ENCODE measurements at places on chromosomes 7 and 10.

DNA sequence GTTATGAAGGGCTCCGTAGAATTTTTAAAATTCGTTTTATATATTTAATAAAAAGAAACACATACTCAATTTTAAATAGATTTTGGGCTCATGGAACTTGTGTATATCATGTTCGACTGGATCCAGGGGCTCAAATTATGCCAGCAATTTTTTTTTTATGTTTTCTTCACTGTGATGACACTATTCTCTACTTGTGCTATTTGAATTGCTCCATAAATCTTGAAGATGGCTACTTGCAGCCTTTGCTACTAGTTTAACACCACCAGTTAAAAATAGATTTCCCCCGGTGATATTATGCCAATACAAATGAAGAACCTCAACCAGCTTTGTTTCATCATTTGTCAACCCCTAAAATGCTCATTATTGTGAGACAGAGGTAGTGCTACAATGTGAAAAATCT lies 933.2 kb downstream of the IPMK start:
- DNase-seq = no peak

DNA sequence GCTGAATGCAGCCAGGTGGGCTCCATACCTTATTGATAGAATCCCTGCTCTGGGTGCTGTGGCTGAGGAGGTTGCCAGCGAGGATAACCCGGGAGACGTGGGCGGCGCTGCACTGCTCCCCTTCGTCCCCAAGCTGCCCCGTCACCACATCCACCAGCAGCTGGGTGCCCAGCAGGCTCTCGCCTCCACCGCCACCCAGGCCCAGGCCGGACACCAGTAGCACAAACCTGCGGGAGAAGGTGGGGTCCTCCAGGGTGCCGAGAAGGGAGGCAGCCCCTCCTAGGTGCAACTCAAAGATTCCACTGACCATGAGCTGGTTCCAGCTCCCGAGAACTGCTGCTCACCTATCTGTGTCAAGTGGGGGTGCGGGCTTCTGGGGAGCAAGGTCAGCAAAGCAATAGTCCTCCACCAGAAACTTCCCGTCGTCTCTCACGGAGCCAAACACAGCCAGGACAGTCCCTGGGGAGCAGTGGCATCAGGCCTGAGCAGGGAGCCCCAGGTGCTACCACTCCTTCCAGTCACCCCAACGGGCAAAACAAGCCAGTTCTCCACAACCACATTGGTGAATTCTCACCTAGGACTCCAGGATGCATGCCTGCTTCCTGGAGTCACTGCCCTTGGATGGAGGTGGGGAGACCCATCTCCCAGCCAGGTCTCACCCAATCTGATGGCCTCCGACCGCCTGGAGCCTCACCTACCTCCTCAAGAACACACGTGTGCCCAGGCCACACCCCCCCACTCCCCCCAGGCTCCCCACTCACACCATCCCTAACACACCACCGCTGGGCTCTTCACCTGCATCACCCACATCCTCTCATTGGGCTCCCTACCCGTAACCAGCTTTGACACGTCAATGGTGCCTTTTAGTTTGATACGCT lies 6.3 kb downstream of the POLD2 start:
- DNase-seq = no peak

DNA sequence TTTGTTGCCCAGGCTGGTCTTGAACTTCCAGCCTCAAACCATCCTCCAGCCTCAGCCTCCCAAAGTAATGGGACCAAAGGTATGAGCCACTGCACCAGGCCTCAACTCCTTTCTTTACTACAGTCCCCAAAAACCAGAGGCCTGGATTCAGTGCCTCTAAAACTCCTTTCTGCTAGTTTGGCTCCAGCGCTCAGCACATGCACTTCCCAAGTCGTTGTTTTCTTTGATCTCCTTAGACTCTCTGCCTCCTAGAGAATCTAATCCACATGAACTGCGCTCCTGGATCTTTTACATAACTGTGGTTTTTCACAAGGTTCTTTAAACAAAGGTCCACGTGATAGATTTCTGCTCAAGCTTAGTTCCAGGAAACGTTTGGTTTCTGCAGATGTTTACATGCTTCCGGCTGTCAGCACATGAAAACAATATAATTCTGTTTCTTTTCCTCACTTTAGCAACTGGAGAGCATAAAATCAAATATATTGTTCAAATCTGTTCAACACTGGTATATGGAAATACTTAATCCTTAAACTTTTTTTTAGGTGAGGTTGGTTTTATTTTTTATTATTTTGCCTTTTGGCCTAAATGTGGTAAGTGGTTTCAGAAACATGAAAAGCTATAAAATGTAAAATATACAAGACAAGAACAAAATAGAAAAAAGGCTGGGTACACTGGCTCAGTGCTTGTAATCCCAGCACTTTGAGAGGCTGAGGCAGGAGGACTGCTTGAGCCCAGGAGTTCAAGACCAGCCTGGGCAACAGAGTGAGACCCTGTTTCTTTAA lies 270.5 kb upstream of the MKLN1 start:
- peak; percentile 92 for DNase-seq

- DNase-seq = no peak
Observed at GRCh38 chr10:124997306-124997705, 55.4 kb downstream of the ZRANB1 start.

GRCh38 chr7:70566671-70567070 lies 565.3 kb upstream of the GALNT17 start:
- peak; percentile 67 for DNase-seq

DNA sequence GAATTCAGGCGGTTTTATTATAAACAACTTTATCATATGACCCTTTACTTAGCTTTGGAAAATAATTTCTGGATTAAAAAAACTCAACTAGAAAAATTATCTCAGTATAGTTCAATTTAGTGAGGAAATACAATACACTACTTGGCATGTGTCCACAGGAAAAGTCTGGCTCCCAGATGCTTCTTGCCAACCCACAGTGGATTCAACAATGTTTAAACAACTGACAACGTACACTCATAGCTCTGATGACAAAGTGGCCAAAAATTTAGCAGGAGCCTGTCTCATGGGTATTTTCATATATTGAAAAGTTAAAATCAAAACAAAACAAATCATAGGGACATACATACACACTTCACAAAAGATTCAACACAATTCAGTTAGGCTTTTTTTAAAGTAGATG lies 158.8 kb downstream of the SKAP2 start:
- peak; percentile 96 for DNase-seq

DNA sequence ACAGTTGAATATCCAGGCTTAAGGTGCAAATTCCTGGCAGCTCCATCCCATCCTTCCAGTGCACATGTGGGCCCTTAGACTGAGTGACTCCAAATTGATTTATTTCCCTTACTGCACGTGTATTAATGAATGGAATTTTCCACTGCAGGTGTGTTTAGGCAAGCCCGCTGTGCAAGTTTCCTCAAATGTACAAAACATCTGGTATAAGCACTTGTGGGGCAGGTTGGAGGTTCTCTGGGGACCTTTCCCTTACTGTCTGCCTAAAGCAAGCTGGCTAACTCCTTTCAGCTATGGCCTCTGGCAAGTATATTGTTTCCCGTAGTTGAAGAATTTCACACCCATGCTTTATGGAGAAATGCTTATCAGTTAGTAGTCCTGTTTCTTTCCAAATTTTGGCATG lies 25.3 kb upstream of the GIMAP6 start:
- no peak for DNase-seq

DNA sequence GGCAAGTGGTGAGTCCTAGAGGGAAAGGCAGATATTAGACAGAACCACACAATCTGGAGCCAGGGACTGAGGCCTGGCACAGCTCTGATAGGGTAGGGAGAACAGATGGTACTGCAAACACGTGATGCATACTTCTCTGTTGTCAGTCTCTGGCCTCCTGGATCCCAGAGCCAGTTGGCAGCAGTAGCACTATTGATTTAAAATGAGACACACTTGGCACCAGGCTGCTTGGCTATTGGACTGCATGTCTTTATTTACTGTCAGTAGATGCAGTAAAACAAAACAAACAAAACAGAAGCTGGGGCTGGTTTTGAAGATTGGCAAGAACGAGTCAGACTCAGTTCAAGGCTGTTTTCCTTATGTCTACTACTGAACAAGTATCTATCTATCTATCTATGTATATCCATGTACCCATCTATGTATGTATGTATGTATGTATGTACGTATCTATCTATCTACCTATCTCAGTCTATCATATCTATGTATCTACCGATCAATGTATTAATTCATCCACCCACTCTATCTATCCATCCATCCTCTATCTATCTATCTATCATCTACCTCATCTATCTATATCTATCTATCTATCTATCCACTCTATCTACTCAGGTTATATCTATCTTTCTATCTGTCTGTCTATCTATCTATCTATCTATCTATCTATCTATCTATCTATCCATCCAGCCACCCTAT lies 23.4 kb upstream of the MGAM2 start:
- no peak for DNase-seq

- DNase-seq = no peak
Observed at GRCh38 chr10:77237120-77237519, 400.5 kb downstream of the KCNMA1 start.

DNA sequence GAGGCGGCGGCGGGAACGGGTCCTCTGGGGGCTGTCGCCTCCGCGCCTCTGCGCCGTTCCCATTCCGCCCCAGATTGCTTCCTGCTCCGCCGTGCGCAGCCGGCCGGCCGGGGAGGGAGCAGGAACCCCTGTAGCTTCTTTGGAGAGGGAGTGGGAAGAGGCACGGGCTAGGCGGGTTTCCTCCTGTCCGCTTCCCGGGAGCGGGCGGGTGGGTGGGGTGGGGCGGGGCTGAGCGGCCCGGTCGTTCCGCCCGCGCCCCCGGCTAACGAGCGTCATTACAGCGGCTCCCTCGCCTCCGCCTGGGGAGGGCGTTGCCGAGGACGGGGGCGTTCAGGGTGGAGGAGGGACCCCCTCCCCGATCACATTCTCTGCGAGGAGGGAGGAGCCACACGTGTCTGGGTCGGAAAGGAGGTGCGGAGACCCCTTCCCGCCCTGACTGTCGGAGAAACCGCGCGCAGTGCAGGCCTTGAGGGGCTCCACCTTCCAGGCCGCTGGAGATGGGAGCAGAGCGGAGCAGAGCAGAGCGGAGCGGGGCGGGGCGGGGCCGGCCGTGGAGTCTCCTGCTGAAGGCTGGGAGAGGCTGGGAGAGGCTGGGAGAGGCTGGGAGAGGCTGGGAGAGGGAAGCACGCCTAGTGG lies 39.7 kb downstream of the AGAP3 start:
- peak; percentile 16 for DNase-seq

Data from fibroblast of upper back skin (primary cell).